Activated CD4-positive, CD25-positive, alpha-beta regulatory T cell (primary cell): ENCODE measurements at places on chromosomes 3 and 15.

DNA sequence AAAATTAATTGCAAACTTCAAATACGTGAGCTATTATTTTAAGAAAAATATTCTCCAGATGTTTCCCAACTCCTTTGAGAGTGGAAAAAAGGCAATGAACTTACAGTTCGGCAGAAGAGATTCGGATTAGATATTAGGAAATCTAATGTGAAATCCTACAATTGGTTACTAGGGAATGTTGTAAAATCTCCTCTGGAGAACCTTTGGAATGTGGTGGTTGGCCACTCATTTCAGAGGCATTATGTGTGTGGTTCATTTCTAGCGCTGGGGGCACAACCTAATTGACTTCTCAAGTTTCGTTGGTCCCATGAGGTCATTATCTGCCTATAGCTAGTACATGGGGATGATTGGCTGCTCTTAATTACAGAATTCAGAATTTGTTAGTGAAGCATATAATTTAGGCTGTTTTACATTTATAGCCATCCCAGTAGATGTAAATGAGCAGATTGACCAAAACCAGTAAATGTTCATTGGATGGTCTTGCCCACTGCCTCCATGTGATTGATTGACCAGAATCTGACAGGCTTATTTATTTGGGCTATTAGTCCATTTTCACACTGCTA lies 34.6 kb upstream of the CMSS1 start:
- no peak for DNase-seq

GRCh38 chr15:35701402-35702046 lies 155.6 kb upstream of the DPH6 start:
- no peak for DNase-seq

- DNase-seq = no peak
These were observed 20.7 kb upstream of the LRRC2 start for GRCh38 chr3:46586738-46587246.

- no peak for DNase-seq
These were observed 20.6 kb downstream of the LRRK1 start for GRCh38 chr15:100939791-100940190.

DNA sequence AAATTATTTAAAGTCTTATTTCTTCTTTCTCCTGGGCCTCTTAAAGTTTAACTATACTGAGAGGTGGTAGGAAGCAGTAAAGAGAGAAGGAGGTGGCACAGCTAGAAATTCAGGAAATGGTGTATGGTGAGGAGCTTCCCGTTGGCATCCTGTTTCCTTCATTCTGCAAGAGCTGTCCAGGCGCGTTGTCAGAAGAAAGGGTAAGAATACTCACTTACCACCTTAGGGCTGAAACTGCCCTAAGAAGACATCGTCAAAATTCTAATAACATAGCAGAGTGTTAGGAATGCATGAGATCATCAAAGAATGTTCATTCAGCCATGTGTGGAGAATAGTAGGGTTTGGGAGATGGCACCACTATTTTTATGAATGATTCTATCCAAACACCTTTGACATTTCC lies 699.6 kb downstream of the MCTP2 start:
- DNase-seq = no peak

- no peak for DNase-seq
These were observed 222.1 kb upstream of the POU1F1 start for GRCh38 chr3:87498358-87499080.

- no peak for DNase-seq
These were observed 27.4 kb upstream of the FURIN start for GRCh38 chr15:90840954-90841353.

DNA sequence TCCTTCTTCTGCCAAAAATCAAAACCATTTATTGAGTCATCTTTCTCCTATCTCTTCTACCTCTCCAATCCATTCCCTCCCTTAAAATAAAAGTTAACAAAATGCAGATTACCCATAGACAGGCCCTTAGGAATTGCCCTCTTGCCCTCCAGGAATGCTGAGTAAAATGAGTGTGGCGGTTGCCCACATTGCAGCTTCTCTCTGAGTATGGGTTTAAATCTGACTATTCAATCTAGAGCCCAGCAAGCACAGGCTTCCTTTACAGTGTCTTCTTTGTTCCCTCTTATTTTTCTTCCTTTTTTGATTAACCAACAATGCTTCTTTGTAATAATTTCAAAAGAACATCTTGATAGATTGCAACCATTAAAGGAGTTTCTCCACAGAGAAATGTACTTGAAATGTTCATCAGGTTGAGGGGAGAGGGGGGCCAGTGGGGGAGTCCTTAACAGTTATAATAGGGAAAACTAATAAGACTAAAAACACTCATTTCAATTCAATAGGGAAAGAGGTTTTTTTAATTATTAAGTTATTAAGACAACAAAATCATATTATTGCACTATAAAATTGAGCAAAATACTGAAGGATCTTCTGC lies 135.3 kb upstream of the LMCD1 start:
- DNase-seq = no peak

DNA sequence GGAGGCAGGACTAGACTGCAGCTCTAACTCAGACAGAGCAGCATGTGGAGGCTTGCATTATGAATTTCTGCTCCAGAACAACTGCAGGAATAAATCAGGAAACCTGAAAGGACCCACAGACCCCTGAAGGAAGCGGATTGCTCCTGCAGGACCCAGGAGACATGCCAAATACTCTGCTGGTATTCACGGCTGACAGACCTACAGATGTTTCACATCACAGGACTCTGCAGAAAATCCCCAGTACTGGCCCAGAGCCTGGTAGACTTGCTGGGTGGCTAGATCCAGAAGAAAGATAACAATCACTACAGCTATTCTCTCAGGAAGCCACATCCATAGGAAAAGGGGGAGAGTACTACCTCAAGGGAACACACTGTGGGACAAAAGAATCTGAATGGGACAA lies 942.1 kb downstream of the AGBL1 start:
- no peak for DNase-seq

- no peak for DNase-seq
These were observed 65.6 kb upstream of the PRICKLE2 start for GRCh38 chr3:64290864-64291263.

DNA sequence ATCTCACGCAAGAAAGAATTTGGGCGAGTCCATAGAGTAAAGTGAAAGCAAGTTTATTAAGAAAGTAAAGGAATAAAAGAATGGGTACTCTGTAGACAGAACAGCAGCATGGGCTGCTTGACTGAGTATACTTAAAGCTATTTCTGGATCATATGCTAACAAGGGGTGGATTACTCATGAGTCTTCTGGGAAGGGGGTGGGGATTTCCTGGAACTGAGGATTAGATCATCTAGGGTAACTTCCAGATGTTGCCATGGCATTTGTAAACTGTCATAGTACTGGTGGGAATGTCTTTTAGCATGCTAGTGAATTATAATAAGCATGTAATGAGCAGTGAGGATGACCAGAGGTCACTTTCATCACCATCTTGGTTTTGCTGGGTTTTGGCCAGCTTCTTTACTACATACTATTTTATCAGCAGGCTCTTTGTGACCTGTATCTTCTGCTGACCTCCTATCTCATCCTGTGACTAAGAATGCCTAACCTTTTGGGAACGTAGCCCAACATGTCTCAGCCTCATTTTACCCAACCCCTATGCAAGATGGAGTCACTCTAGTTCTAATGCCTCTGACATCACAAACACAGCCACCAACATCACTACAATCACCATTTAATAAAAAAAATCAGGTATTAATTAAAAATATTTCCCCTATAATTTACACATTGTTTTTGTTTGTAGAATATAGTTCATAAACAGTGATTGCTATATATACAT lies 890.7 kb upstream of the EPHA6 start:
- no peak for DNase-seq

DNA sequence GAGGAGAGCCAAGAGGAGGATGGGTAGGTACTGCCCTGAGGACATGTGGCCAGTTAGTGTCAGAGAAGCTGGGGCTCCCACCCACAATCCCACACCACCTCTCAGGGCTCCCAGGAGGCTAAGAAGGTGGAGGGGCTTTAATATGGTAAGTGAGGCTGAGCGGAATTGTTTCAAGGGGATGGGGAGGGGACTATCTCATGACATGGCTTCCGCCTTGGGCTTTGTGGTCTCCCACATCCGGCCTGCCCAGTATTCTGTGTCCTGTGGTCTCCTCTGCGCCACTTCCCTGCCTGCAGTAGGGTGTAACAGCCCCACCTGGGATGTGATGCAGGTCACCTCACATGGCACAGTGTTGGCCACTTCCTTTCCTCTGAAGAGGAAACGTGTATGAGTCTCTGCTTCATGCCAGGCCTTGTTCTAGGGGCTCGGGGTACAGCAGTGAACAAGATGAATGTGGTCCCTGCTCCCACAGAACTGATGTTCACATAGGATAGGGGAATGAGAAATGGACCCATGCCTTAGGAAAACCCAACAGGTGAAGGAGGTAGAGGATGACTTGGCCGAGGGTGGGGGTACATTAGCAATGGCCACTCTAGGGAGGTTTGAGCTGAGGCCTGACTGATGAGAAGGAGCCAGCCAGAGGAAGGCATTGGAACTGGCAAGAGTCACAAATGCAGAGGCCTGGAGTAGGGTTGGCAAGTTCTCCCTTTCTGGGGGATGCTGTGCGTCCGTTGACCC lies 3.2 kb downstream of the NEIL1 start:
- peak; percentile 12 for DNase-seq

DNA sequence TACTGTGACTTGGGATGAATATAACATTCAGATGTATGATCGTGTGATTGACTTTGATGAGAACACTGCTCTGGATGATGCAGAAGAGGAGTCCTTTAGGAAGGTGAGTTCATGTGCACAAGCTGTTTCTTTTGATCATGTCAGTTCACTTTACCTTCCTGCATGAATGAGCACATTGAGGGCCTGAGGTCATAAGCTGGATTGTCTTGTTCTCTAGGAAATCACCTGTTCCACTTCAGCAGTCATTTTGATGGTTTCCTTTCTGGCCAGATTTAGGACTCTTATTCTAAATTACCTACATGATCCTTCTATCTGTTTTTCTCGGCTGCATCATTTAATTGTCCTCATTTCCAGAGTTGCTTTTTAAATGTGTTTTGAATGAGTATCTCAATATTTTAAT lies 4.1 kb downstream of the RCN2 start:
- no peak for DNase-seq

DNA sequence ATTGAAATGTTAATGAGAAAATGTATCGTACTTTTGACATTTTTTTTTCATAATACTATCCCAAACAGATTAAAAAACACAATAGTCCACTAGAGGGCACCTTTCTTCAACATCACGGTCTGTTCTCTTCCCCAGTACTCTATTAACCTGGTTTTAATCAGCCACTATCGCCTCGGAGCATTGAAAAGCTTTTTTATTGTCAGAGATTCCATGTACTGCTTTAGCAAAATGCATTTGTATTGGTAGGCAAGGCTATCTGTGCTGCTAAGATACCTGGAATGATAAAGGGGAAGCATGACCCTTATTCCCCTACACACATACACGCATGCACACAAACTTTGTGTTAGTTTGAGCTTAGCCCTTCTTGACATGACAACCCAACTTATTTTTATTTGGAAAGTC lies 160.1 kb upstream of the IL12A start:
- DNase-seq = no peak

DNA sequence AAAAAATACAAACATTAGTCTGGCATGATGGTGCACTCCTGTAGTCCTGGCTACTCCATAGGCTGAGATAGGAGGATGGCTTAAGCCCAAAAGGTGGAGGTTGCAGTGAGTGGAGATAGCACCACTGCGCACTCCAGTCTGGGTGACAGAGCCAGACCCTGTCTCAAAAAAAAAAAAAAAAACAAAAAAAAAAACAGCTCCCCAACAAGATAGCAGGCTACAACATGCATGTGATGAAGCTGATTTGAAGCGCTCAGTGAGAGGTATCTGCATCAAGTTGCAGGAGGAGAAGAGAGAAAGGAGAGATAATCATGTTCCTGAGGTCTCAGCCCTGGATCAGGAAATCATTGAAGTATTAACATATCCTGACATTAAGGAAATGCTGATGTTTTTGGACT lies 608 bp upstream of the PPCDC start:
- DNase-seq = no peak

- peak; percentile 4 for DNase-seq
These were observed 127.6 kb upstream of the LMOD3 start for GRCh38 chr3:69250014-69250413.

- DNase-seq = no peak
These were observed 23.5 kb upstream of the TSC22D2 start for GRCh38 chr3:150384296-150385212.

- DNase-seq = no peak
These were observed 213.9 kb downstream of the MTHFS start for GRCh38 chr15:79682851-79683288.

GRCh38 chr15:32668942-32669341 lies 27.4 kb downstream of the SCG5 start:
- DNase-seq = no peak

GRCh38 chr3:45367453-45367871 lies 20.9 kb upstream of the LARS2 start:
- no peak for DNase-seq

DNA sequence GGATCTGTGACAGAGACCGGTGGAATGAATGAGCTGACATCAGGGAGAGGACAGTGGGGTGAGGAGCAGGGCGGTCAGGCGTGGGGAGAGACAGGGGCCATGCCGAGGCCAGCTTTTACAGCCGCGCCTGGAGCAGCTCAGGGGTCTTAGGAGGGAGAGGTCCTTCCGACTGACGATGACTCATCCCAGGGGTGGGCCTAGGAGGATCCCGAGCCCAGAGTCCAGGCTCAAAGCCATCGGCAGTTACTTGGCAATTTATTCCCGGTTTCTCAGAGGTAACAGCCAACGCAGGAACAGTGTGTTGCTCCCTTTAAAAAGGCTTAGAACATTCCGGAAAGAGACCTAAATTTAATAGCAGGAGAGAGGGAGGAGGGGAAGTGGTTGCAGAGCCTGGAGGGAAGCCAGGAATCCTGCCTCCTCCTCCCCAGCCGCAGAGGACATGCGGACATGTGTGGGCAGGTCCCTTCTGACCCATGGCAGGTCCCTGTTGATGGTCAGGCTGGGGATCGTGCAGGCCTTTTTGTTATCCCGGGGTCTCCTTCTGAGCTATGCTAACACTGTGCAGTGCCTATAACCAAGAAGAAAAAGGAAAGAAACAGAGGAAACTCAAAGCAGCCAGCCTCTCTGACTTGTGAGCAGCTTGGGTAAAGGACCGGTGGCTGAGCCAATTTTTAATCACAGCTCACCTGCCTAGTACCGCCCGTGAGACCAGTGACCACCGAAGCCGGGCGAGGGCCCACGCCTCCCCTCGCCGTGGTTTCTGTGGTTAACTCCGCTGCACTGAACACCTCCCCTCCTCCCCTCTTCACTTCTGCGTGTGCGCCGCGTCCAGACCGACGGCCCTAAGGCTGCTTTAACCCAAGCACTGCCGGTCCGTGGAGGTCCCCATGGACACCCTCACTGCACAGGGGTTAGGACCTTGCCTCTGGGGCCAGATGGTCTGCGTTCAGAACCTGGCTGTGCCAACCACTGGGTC lies 392.4 kb upstream of the PROK2 start:
- DNase-seq = no peak

GRCh38 chr3:40387001-40387894 lies at the start of gene ENTPD3:
ENTPD3 (plus strand) TSS chr3:40387184; CDS start chr3:40388058, 874 bp downstream.
- DNase-seq = no peak

GRCh38 chr3:105798381-105798934 lies 70.4 kb downstream of the CBLB start:
- DNase-seq = no peak
